Muscle of arm (tissue), 14 donors: ENCODE measurements at places on chromosomes 5 and 9.

DNA sequence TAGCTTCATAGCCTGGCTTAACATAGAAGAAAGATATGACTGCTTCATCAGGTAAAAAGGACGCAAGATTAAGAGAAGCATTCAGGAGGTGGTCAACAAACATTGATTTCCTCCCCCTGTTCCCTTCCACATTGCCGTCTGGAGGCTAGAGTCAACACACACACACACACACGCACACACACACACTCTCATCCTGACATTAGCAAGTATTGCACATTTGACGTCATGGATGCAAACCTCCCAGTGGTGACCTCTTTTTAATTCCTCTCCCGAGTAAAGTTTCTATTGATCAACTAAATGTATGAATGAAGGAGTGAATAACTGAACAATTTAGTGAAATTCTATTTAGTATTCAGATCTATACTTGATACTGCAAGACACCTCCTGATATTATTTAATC lies 332.8 kb downstream of the ELAVL2 start:
- no peak for DNase-seq

- DNase-seq = no peak
Measured at GRCh38 chr5:71903808-71904207, 184.7 kb downstream of the CARTPT start.

DNA sequence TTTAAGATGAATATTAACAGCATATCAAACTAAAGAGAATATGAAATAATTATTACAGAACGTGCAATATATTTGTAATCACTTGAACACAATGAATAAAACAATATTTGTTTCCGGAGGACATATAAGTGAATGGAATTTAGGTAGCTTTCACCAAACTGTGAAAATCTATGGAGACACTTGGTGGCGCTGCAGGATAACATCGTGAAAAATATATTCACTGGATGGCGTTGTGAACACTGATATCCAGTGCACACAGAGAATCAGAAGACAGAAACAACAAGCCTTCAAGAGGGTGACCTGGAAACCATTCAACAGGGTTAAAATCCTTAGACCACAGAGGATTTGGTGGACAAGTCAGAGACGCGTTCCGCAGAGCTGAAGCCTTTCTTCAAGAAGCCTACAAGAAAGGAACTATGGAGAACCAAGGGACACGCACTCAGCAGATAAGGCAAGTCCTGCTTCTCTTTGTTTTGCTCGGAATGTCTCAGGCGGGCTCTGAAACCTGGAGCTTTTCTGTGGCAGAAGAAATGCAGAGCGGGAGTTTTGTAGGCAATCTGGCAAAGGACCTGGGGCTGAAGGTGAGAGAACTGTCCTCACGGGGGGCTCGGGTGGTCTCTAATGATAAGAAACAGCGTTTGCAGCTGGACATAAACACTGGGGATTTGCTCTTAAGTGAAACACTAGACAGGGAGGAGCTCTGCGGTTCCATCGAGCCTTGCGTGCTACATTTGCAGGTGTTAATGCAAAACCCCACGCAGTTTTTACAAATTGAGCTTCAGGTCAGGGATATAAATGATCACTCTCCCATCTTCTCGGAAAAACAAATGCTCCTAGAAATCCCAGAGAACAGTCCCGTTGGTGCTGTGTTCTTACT lies at the start of gene PCDHB11:
TSS of gene PCDHB11 (plus strand) at position 269 of the 877 bp plus-strand sequence. CDS start at position 417, 148 bp downstream.
- DNase-seq = no peak

GRCh38 chr5:112373885-112374284 lies 45.2 kb downstream of the EPB41L4A start:
- DNase-seq = no peak

DNA sequence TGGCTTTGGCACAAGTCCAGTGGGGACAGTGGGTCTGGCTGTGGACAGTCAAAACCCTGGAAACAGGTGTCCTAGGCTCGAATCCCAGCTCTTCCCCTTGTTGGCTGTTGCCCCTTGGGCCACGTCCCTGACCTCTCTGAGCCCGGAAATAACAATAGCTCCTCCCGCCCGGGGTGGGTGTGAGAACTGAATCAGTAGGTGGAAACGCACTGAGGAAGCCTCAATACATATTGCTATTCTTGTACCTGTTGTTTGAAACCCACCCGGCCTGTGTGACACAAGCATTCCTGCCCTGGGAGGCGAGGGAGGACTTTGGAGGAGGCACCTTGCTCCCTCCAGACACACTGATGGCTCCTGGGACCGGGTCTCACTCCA lies 134.1 kb downstream of the OLFM1 start:
- no peak for DNase-seq

GRCh38 chr5:40630126-40630525 lies 49.6 kb upstream of the PTGER4 start:
- no peak for DNase-seq

DNA sequence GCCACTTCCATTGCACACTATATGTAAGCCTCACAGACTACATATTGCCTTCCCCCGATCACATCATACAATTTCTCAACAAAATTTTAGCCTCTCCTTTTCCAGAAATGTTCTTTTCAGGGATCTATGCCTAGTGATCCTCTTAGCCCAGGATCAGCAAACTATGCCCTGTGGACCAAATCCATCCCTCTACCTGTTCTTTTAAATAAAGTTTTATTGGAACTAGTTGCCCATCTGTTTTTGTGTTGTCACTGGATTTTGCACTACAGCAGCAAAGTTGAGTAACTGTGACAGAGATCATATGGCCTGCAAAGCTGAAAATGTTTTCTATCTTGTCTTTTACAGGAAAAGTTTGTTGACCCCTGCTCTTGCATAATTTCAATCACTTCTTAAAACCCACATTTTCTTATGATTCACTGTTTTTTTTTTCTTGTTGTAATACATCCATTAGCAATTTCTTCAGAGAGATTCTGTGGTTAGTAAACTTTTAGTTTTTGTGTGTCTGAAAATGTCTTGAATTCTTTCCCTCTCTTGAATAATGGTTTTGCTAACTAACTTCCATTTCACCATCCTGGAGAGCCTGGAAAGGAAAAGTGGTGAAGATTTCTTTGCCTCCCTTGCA lies 7.1 kb downstream of the TXNDC8 start:
- no peak for DNase-seq

- no peak for DNase-seq
Measured at GRCh38 chr9:80407220-80407619, 835.5 kb downstream of the TLE4 start.

GRCh38 chr5:37823433-37824152 lies 16.2 kb downstream of the GDNF start:
- no peak for DNase-seq

GRCh38 chr5:135240781-135241360 lies 158.2 kb downstream of the MACROH2A1 start:
- no peak for DNase-seq

- peak; percentile 32 for DNase-seq
Measured at GRCh38 chr9:133113949-133114885, 6.8 kb downstream of the RALGDS start.

- DNase-seq = no peak
Measured at GRCh38 chr9:83208065-83208850, 145.3 kb upstream of the RASEF start.

DNA sequence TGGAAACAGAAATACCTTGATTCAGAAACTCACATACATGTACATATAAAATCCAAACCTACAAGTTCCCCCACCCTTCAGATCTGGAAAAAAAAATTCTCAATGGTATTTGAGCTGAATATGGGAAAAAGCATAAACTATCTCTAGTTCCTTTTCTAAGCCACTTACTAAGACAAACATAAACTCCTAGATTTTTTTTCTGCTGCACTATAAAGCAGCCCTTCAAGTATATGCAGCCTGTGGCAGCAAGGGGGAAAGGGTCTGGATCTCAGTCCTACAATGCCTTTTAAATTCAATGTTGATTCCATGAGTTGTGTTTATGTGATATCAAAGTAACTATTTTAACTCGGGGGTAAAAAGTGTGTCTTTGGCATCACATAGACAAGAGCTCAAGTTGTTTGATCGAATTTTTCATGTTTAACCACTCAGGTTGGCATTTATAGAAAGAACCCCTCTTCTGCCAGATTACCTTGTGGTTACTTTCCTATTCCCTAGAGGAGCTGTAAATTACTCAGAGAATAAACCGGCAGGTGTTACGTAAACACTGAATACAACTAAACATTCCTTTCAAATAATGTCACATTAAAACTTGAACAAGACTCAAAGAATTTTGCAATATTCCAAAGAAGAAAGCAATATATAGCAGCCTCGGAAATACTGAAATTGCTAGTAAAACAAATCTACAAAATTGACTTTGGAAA lies 91.8 kb upstream of the FER start:
- no peak for DNase-seq

GRCh38 chr9:92058723-92059444 lies 56.3 kb downstream of the SPTLC1 start:
- no peak for DNase-seq

GRCh38 chr5:16410338-16410737 lies 55.3 kb downstream of the ZNF622 start:
- no peak for DNase-seq

GRCh38 chr9:118271331-118271730 lies 567.1 kb downstream of the TLR4 start:
- DNase-seq = no peak

- DNase-seq = peak; percentile 32
Measured at GRCh38 chr5:124134941-124135340, 611.5 kb downstream of the ZNF608 start.

DNA sequence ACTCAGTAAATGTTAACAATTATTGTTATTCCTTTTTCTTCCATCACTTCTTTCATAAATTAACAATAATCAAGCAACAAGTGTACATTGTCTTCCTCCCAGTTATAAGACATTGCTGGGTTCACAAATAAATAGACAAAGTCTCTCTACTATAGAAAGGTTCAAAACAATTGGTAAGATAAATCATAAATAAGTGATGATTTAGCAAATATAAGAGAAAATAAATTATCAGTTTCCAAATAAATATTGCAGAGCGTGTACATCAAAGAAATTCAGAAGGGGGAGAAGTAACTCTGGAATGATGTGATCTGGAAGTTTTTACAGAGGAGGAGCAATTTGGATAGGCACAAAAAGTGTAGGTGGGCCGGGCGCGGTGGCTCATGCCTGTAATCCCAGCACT lies 114.2 kb downstream of the BASP1 start:
- no peak for DNase-seq

GRCh38 chr9:131876486-131876885 lies 136.6 kb upstream of the RAPGEF1 start:
- DNase-seq = no peak

DNA sequence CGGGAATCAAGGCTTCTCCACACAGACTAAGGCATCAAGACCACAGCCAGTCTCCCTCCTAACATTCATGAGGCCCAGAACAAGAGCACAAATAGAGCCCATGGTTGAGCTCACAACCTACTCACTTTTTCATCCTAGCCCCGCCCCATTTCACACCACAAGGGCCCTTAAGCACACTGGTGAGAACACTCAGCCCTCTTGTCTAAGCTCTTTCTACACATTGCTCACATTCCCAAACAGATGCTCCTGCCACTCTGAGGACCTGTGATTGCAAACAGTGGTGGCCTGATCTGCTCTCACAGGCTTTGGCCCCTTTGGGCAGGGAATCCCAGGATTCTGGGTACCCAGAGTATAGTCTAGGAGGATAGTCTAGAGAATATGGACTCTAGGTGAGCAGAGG lies 54.0 kb downstream of the FEM1C start:
- no peak for DNase-seq

DNA sequence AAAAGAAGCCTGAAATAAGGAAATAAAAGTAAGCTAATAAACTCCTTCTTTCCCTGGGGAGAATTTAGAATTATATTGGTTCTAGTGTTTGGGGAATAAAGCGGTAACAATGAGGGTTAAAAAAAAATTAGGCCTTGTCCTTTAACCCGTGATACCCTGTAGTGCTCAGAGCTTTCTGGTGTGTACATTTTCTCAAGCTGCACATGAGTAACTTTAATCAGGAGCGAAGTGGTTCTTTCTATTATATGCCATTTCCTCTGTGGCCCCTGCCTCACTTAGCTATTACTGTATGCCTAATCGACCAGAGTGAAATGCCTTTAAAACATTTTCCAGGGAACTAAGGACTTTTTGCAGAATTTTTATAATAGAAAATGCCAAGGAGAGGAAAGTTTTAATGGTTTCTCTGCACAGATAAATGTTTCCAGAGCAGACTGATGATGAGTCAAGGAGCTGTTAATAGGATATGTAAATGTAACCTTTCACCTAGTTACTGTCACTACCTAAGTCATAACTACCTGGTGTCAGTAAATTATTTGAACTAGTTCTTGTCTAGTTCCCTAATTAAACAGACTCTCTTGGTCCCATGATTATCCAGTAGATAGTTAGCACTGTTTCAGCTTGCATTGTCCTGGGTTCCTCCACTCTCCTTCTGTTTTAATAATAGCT lies 7.6 kb downstream of the PAM start:
- DNase-seq = no peak

DNA sequence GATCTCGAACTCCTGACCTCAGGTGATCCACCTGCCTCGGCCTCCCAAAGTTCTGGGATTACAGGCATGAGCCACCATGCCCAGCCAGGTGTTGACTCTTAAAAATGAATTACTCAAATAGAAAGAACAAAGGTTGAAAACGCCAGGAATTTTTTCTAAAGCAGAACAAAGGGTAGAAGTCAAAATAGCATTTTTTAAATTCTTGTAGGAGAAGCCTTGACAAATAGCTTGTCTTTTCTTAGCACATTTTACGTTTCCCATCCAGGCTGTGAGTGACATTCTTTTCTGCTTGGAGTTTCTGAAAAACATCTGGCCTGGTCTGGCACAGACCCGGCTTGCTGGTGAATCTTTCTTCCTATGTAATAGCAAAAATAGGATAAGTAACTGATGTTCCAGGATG lies 169.4 kb upstream of the ZNF462 start:
- DNase-seq = no peak

DNA sequence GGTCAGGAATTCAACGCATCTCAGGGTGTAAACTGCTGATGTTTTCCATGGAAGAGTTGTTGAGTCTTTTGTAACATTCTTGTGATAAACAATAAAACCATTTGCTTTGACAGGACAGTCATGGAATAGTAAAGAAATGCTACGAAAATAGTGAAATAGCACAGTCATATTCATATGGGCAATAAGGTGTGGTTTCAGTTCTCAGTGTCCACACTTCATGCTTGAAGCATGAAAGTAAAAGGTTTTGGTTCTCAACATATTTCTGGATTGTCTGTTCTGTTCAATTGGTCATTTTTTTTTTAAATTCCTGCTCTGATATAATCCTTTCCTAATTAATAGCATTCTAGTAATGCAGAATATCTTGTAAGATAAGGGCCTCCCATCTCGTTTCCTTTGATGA lies 467.6 kb upstream of the ZNF608 start:
- no peak for DNase-seq

DNA sequence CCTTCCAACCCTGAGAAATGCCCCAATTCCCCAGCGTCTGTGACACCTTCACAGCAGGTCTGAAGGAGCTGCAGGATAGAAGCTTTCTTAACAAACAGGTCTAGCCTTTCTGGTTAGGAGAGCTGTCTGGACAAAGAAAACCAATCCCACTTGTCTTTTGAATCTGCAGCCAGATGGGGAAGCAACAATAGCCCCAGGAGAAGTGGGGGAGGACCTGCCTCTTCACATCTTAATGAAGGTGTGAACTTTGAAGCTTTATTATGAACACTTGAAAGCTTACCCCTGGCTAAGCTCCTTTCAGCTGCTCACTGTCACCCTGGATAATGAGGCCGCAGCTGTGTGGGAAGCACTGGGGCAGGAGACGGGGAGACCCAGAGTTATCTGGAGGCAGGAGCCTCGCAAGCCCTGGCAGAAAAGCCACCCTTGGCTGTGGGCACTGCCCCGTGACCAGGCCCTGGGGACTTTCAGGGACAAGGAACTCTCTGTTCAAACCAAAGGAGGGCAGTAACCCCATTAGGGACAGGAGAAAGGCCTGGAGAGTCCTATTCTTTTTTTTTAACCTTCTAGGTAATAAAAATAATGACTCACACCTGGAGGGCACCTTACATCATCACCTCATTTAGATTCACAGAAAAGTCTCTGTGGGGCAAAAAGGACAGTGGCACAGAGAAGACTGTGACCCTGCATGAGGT lies 151.8 kb upstream of the RAD23B start:
- DNase-seq = no peak
